ENCODE measurements at places on chromosomes 1 and 21.

GRCh38 chr1:7896994-7897393, 43.6 kb downstream of the TNFRSF9 start:
- DNase-seq = no peak

GRCh38 chr1:84876353-84876752, 16.7 kb downstream of the LPAR3 start:
- DNase-seq = no peak

DNA sequence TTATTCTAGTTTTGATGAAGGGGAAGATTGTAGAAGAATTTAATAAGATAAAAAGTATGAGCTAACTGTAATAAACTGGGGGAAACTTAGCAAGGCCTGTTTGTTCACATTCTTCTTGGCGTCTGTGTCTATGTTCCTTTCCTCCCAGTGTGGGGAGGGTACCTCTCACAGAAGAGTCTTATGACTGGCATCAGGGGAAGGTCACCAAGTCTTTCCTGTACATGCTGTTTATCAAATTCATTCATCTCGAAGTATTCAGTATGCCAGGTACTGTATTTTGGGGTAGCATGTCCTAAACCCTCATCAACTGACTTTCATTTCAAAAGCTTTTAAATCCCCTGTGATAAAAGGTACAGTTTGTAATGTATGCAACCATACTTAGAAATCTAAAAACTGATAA, 78.4 kb downstream of the HS2ST1 start:
- DNase-seq = no peak

DNA sequence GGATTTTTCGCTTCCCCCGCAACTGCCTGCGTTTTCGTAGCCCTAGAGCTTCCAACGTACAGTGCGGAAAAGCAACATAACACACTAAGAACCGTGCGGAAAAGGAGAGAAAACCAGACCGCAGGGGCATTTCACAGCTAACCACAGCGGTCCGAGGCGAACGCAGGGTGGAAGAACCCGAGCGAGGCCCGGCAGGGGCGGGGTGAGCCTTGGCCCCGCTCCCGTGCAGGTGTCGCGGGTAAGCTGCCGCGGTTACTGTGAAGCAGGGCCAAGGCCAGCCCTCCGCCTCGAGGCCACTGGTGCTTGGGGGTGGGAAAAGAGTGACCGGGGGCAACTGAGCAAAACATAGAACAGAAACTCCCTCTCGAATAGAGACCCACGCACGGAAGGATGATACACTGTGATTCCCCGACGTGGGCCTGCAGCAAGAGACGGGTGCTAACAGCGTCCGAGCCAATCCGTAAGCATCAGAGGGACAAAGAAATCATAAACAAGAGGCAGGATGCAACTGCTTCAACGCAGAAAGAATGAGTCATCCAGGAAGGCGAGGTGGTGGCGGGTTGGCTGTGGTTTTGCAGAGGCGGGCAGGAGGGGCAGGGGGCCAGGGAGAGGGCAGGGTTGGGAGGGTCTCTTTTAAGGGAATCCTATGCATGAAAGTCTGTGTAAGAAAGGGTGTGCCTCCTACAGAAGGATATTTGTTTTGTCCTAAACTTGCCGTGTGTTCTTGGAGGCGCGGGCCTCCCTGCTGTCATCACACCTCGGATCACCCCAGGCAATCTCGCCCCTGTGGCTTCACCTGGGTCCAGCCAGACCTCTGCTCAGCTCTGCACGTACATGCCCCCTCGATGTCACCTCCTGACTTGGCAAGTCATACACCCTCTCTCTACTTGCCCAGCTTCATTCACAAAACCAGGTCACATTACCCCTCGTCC, 7.3 kb downstream of the GNG4 start:
- no peak for DNase-seq

- DNase-seq = no peak
Measured at GRCh38 chr1:213371847-213372619, 321.0 kb downstream of the RPS6KC1 start.

DNA sequence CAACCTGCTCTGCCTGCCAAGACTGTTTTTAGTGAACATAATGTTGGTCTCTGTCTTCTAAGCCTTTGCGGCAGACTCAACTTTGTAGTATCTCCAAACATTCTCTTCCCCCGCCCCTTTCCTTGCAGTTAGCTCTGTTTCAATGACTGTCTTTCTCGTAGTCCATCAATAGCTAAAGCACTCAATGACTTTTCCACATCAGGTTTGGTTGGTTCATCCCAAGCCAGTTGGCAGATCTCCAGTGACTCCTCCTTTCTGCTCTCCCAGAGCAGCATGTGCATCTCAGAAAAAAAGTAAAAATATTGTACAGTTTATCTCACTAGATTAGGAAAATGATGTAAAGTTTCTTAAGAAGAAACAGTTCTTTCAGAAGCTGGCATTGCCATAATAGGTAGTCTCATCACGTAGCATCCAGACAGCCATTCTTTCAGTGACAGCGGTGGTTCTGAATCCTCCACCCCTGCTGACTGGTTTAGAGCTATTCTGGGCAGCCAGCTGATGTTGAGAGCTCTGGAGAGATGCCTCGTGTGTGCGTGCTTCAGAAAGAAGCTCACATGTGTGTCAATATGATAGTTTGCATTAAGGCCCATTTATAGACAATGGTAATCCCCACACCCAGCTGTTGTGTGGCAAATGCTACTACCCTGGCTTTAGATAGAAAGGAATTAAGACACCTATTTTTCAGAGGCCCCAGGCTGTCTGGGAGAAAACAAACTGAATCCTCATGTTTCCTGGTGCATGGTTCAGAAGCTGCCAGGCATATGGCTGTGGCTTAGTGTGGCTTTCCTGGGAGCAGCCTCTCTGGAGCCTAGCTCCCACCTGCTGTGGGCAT, 53.2 kb downstream of the CNN3 start:
- no peak for DNase-seq

- no peak for DNase-seq
Measured at GRCh38 chr1:206954459-206955342, 8.4 kb upstream of the PIGR start.

- DNase-seq = no peak
Measured at GRCh38 chr1:206685334-206685768, 646 bp downstream of the MAPKAPK2 start.

- no peak for DNase-seq
Measured at GRCh38 chr1:212607206-212607912, 1.2 kb upstream of the ATF3 start.

- no peak for DNase-seq
Measured at GRCh38 chr1:110091791-110092190, 20.5 kb upstream of the UBL4B start.

GRCh38 chr1:62790716-62791115, 6.8 kb downstream of the ATG4C start:
- no peak for DNase-seq

DNA sequence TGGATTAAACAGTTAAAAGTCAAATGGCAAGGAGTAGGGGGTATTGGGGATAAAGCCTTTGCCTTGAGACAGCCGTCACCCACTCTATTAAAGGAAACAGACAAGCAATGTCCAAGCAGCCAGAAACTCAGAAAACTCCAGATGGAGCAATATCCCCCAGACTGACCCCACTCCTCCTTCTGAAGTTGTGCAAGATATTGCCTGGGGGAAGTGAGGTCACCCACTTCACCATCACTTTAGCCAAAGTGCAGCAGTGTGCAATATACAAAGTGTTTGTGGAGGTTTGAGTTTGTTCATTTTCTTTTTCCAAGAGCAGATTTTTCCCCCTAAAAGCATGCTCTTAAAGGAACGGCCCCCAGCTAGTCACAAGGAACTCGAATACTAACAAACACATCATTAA, 125.1 kb downstream of the ETS2 start:
- DNase-seq = no peak

DNA sequence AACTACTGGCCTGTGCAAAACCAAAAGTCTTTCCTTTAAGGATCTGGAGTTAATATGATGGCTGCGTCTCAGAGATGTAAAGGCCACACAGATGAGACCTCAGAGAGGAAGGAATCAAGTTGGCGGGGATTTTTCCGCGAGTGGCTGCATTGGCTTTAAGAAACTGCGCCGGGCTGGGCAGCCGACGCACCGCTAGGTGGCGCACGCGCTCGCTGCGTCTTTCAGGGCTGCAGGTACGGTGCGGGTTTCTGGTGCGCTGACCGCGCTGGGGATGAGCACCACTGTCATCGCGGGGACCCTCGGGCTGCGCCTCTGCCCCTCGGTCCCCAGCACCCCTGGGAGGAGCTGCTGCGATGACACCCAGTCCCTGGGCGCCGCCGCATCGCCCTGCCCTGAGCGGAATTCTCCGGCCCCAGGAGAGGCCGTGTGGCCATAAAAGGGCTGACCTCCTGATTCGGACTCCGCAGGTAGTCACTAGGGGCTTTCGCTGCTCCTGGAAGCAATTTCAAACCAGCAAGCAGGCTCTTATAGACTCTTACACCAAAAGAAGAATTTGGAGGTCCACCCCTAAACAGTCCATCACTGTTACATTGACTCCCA, 241.0 kb downstream of the KCNJ6 start:
- DNase-seq = no peak

- DNase-seq = no peak
Measured at GRCh38 chr1:34597877-34598514, 156.9 kb upstream of the GJB5 start.

DNA sequence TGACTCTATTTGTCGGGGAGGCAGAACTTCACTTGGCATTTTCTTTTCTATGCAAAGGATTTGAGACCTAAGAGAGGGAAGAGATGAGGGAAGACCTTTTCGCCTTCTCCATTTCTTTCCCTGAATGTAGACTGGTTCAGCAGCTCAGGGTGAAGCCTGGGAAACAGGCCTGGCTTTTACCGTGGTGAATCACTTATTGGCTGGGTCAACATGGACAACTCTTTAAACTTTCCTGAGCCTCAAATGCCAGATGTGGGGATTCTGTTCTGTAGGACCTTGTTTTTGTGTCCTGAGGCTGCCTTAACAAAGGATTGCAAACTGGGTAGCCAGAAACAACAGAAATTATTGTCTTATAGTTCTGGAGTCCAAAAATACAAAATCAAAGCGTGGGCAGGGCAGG, 455.8 kb upstream of the VAMP3 start:
- DNase-seq = no peak

DNA sequence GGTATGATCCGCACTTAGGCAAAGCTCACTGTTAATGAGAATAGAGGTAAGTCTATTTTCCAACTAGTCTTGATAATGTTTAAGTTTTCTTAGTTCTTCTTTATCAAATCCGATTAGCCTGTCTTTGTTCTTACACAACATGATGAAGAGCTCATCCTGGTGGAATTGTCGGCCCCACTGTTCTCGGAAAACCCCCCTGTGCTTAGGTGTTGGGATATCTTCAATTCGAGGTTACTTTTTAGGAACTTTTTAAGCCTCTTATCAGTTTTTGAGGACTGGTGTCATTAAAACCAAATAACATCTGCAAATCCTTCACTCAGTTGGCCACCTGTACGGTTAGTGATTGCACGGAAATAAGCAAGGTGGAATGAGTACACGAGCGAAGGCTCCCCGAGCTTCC, 60.7 kb upstream of the KIF26B start:
- DNase-seq = no peak

GRCh38 chr1:245419461-245419978, 264.7 kb downstream of the KIF26B start:
- DNase-seq = no peak

GRCh38 chr1:9100471-9101043, 28.3 kb downstream of the GPR157 start:
- DNase-seq = no peak

DNA sequence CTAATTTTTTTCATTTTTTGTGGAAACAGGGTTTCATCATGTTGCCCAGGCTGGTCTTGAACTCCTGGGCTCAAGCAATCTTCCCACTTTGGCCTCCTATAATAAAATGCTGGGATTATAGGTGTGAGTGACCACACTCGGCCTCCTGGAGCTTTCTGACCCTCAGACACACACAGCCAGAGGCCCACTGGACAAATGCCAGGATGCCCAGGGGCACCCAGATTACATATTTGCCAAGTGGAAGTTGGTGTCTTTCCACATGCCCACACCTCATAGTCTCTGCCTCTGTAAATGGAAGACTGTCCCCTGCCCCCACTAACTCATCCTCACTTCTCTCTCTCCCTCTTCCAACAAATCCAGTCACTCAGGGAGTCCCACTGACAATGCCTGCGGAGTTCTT, 63.4 kb upstream of the LRP8 start:
- no peak for DNase-seq

DNA sequence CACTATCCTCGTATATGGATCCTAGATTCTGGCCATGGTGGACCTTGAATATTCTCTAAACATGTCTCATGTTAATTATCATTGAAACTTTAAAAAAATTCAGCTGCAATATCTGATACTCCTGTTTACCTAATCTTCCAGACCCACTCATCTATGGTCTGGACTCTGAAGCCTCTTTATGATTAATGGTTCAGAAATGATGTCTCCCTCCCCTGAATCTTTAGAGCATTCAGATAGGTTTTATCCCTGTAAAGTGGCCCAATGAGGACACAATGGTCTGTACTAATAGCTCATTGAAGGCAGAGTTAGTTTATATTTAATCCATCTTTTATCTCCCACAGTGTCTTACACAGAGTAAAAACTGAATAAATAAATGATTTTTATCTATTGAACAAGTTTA, 53.0 kb upstream of the DUSP10 start:
- no peak for DNase-seq

DNA sequence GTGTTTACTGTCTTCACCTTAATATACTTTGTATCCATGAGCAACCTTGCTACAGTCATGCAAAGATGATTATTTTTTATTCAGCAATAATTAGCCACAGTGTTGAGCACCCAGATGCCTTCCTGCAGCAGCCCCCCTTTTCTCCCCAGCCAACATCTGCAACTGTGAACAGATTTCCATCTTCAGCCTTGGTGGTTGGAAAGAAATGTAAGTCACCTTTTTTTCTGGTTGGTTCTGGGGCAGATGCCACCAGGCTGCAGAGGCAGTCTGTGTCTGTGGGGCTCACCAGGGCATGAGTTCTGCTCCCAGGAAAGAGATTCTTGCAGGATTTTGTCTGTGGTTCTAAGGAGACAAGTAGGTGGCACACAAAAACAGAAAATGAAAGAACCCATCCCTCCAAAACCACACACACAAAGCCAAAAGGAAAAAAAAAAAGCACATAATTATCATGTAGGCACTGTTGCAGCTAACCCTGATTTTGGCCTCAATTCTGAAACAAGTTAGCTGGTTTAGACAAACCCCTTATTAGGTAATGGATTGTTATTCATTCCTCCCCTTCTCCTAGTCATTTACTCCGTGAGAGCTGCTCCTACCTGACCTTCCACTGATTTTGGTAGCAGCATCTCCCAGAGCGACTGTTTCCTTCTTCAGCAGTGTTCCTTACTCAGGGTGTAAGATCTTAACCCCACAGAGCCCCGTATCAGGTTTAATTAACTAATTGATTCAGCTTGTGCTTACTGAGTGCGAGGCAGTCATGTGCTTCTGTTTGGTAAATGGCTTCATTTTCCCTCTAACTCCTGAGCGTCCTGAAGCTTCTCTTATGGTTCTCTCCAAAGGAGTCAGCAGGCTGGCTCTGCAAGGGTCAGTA, 36.5 kb downstream of the GALNT2 start:
- no peak for DNase-seq

- DNase-seq = no peak
Measured at GRCh38 chr1:226674892-226675714, 64.0 kb downstream of the ITPKB start.

DNA sequence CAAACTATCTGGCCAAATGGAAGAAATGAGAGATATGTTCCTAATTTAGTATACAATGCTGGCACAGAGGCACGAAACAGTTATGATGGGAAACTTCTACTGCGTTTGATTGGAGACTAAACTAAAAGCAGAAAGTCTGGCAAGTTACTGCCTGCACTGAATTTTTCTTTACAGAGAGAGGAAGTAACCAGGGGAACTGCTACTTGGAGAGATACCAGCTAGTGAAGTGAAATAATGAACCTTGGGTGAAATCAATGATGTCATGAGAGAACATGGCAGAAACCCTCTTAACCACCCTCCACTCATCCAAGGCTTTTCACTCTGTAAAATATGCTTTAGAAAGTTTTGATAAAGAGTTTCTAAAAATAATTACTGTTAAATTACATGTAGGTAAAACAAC, 29.3 kb downstream of the NIBAN1 start:
- no peak for DNase-seq

Data from glomerular endothelial cell (primary cell).